ENCODE measurements at places on chromosomes 13 and 19.

DNA sequence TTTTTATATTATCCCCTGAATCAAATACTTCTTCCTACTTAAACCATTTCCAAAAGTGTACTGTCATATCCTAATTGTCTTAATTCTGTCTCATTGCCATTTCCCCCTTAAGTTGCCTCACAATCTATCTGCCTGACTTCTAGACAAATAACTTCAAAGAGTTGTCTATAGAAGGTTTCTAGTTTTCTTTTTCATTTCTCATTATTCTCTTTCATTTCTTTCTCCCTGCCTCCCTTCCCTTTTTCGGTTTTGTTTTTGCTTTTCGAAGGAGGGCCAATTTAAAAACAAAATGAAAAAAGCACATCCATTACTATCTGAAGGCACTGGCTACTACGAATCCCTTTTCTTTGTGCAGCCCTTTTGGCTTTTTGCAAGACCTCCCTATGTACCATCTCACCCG is 367.2 kb downstream of the DNAJC15 start:
- no peak for DNase-seq

GRCh38 chr13:30354493-30355383 is 47.4 kb upstream of the KATNAL1 start:
- no peak for DNase-seq

GRCh38 chr13:79628463-79628862 is 147.5 kb downstream of the NDFIP2 start:
- DNase-seq, result no peak

- DNase-seq, result no peak
Observed at GRCh38 chr19:38093587-38093986, 130.4 kb downstream of the DPF1 start.

- no peak for DNase-seq
Observed at GRCh38 chr19:16301999-16302694, 22.5 kb upstream of the KLF2 start.

DNA sequence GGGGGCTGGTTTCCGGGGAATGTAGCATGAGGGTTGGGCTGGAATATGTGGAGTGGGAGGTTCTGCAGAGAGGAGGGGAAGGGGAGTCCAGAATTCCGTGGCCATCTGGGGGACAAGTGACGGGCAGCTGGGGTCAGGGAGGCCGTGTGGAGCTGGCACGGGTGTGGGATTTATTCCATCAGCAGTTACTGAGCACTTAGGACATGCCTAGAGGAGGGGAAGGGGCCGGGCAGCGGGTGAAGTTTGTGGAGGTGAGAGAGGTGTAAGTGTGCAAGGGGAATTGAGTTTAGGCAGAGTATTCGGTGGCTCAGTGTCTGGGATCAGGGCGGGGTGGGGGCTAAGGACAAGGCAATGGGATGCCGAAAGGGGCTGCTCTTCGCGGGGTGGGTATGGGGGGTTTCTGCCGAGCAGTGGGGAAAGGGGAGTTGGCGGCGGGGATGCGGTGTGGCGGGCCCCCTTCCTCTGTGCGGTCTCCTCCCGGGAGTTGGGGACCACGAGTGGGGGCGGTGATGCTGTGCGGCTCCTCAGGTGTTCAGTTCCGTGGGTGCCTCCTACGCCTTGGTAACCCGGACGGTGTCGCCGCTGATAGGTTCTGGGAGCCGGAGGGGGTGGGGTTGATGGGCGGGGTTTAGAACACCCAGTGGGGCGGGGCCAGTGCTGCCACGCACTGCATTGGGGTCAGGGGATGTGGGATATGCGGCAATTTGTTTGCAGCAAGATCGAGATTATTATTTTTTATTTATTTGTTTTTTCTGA is 5.4 kb downstream of the CCDC61 start:
- peak; percentile 65 for DNase-seq

All from NCI-H1105 treated with DMSO at 0.1 percent for 48 hours (cell line).